ENCODE measurements at places on chromosomes 12 and 14. TPM values are rescaled to one million over a fixed set of nuclear protein-coding genes. Genes with fewer than 3 reads are reported as not detected.

PDE3A gene
- total RNA-seq: not detected

GRCh38 chr14:60211153-60211552 lies 37.9 kb upstream of the PPM1A start:
- DNase-seq: no peak

- no peak for DNase-seq
Measured at GRCh38 chr12:77218278-77218677, 152.9 kb upstream of the E2F7 start.

- DNase-seq: no peak
Measured at GRCh38 chr12:10293151-10293550, 14.5 kb upstream of the KLRD1 start.

DNA sequence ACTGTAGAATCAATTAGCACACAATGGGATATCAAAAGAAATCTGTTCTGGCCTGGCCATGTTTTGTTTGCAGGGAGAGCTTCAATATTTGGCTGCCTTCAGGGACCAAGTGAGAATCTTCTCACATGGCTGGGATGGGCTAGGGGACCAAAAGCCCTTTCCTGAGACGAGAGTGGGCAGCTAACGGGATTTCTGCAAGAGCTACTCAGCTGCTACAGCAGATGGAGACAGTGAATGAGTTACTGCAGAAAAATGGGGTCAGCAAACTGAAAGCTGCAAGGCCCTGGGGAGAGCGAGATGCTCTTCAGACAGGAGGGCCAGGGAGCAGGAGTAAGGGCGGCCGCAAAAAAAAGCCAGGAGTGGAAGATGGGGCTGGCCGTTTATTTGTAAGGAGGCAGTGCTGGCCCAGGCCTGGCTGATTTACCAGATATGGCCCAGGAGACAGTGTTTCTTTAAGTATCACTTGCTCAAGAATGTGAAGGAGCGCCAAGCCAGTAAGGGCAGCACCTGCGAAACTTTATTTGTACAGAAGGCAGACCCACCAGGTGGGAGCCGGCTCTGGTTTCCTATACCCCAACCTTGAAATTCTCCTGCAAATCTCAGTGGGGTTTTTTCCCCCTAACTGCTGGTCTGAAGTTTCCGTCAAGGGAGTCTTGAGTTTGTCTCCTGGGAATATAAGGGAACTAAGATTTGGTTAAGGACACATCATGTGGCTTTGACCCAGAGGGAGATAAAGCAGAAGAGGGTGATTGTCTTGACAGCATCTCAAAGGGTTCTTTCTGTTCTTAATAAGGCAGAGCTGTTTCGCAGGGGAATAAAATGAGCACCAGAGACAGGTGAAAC lies 57.8 kb downstream of the SSH1 start:
- no peak for DNase-seq

ANG gene
- total RNA-seq: 1.4 TPM

GRCh38 chr14:58296726-58297125 lies 1.6 kb upstream of the ARID4A start:
- DNase-seq: no peak

RFLNA gene
- not detected for total RNA-seq

- no peak for DNase-seq
Measured at GRCh38 chr14:34965912-34966311, 16.9 kb upstream of the SRP54 start.

- DNase-seq: peak; percentile 82
Measured at GRCh38 chr12:57479376-57480115, at the start of gene ARHGAP9. Gene ARHGAP9 (minus strand): TSS chr12:57479866. CDS start chr12:57479406, 460 bp downstream.

GRCh38 chr12:89862511-89863445 lies 154.1 kb upstream of the ATP2B1 start:
- peak; percentile 63 for DNase-seq

DNA sequence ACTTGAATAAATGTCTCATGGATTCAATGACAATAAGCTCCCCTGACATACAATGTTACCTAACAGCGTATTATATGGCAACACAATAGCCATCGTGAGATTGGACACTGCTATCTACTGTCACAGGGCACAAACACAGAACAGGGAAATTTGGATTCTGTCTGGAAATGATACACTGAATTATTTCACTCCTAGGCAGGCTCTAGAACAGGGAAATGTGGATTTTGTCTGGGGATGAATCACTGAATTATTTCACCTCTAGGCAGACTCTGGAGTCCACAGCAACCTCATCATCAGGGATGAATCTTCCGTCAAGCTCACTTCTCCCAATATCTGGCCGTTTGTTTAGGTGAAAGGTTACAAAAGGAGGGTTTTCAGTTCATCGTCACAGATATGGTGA lies 288.8 kb downstream of the TMEM132D start:
- DNase-seq: no peak

GRCh38 chr12:72448089-72448488 lies 175.9 kb downstream of the TRHDE start:
- DNase-seq: no peak

DNA sequence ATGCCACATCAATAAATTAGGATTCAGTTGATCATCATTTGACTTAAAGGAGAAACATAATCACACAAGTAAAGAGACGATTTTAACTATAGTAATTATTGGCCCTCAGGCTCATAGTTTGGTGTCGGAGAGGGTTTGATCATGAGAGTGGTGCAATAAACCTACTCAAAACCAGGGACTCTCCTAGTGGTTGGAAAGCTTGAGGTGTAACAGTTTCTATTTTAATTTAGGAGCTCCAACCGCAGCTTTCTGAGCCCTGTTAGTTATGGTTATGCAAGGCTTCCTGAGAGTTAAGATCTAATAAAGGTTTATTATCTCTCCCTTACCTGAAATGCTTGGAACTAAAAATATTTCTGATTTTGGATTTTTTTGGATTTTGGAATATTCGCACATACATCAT lies 36.4 kb downstream of the TMTC2 start:
- no peak for DNase-seq

STYK1 gene
- total RNA-seq: 5.3 TPM

DNA sequence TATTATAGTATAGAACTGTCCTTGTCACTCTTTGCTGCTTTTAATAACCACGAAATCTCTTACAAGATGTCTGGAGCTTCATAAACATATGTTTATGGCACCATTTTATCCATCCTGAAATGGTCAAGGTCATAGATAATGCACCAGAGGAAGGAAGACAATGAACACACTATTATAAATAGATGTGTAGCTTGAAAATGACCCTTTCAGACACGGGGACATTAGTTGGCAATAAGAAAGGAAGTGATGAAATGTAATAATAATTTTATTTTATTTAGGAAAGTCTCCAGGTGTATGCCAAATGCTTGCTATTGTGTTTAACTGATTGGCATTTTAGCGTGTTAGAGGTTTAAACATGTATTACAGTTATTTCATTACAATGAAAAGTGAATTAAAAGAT lies 36.8 kb upstream of the SLC38A2 start:
- DNase-seq: no peak

DNA sequence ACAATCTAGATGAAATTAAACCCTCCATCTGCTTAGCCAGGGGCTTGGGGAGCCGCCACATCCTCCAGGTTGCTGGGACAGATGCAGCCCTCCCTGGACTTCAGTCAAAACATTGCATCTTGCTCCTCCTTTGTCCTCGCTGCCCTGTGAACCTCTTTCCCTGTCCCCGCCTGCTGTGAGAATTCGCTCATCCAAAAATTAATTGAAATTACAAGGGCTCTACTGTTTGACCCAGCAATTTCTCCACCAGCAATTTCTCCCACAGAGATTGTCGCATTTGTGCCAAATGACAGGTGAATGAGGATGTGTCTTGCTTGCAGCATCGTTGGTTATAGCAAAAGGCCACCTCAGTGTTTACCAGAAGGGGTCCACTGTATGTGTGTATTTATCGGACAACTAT lies 5.0 kb upstream of the POP5 start:
- no peak for DNase-seq

KRT79 gene
- not detected for total RNA-seq

KLRD1 gene
- total RNA-seq: 8.8 TPM

REP15 gene
- not detected for total RNA-seq

DNA sequence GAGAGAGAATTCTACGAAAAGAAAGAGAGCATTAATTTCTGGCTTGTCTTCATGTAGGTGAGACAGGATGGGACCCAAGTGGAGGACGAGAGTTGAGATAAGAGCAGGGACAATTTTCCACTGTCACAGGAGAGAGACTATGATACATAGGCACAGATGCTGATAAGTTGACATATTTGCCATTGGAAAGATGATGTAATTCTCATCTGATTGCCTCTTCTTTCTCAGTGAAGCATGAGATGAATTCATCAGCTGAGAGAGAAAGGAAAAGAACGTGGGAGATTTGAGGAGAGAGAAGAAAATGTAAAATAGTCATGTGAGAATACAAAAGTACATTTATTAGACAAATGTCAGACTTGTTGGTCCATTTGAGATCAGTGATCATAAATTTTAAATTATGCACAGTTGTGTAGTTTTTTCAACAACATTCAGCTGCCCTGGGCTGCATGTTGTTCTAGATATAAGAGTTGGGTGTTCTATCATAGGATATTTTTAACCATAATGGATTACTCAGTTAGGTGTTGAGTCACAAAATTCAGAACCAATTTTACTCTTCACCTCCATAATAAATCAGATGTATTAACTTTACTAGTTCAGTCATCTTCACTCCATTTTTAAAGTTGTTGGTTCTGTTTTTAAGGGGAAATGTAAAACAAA lies 222.9 kb downstream of the DPY19L2 start:
- DNase-seq: no peak

BBOF1 gene
- 1.3 TPM for total RNA-seq

GRCh38 chr14:45526715-45527549 lies 273.9 kb upstream of the MIS18BP1 start:
- no peak for DNase-seq

KRT82 gene
- not detected for total RNA-seq

DGKA gene
- total RNA-seq: 541 TPM

- no peak for DNase-seq
Measured at GRCh38 chr12:19033244-19033643, 96.3 kb upstream of the PLEKHA5 start.

DNA sequence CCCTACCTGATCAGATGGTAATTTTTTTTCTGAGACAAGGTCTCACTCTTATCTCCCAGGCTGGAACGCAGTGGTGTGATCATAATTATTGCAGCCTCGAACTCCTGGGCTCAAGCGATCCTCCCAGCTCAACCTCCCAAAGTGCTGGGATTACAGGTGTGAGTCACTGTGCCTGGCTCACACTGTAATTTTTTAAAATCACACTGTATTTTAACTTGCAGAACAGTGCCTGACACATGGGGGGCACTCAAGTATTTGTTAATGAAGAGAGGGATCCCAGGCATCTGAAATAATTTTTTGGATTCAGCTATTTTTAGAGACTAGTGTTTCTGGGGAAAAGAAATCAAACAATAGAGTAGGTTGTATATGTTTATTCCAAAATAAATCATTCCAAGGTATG lies 21.7 kb downstream of the LIMA1 start:
- no peak for DNase-seq

GRCh38 chr12:44247588-44247987 lies 411.7 kb downstream of the TMEM117 start:
- no peak for DNase-seq

GRCh38 chr14:46250113-46250703 lies 401.4 kb downstream of the RPL10L start:
- DNase-seq: no peak

- DNase-seq: no peak
Measured at GRCh38 chr12:130860311-130860710, 11.6 kb upstream of the RAN start.

- no peak for DNase-seq
Measured at GRCh38 chr12:2151391-2151790, 98.6 kb downstream of the CACNA1C start.

BDKRB1 gene
- total RNA-seq: not detected

DNA sequence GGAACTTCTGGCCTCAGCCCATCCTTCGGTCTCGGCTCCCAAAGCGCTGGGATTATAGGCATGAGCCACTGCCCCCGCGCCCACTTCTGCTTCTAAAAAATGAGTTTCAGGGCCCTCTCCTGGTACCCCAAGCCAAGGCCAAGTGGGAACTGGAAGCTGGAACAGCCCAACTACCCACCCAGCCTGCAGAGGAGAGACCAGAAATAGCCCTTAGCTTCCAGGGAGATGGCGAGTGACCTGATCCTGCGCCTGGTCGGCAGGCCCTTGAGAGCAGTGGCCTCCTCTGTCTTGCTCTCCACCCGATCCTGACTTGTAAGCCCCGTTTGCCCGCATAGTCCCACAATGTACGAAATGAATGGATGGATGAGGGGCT lies 31.2 kb upstream of the PLEKHG6 start:
- no peak for DNase-seq

- no peak for DNase-seq
Measured at GRCh38 chr14:36019126-36019525, 157.4 kb downstream of the PTCSC3 start.

DNA sequence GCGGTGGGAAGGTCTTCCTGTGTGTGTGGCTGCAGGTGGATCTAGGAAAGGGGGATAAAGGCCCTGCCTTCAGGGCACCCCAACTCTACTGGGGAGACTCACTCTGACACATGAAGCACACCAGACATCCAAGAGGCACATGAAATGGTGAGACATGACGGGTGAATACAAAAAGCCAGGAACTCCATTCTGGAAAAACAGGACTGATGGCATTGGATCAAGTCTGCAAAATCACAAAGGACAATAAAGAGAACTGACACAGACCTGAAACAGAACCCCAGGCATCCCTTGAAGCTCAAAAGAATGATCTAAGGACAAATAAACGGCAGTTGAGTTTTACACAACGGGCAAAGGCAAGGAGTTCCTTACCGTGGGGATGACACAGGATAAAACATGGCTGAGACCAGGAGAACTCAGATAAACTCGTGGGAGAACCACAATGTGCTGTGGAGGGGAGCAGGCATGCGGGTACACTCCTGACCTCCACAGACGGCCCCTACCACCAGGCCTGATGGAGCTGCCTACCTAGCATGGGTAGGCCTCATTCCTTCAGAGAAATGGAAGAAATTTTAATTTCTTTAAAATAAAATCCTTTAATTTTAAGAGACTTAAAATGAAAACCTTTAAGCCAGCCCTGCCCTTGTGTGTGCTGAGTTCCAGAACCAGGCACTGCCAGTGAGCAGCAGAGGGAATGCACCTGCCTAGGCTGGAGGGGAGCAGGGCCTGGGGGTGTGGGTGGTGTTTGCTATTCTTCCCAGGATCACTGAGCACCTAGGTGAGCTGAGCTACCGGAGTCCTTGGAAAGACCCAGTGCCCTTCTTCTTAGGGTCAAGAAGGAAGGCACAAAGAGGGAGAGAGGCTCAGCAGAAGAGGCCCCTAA lies 100.1 kb downstream of the SINHCAF start:
- DNase-seq: no peak

IL22 gene
- not detected for total RNA-seq

DNA sequence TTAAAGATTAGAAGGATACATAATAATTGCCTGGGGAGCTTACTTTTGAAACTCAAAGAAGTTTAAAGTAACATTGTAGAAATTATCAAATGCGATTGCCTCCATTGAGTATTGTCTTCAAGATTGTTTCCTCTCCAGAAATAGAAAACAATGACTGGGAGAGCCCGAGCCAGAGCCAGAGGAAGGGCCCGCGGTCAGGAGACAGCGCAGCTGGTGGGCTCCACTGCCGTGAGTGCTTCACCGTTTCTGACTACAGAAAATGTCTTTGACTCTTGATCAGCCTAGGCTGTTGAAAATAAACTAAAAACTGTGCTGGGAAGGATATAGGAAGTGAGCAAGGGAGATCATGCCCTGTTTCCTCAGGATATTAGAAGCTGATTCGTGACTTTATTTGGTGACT lies 4.8 kb downstream of the PIWIL1 start:
- DNase-seq: no peak

CRIP1 gene
- 613 TPM for total RNA-seq

Measured in activated CD8-positive, alpha-beta T cell treated with anti-CD3 and anti-CD28 coated beads, Interleukin-2, amount 10 ng/mL, durations not matched to agents 7 days and 5 days (primary cell).